NCI-H146 (cell line): ENCODE measurements at places on chromosomes 6 and 20.

DNA sequence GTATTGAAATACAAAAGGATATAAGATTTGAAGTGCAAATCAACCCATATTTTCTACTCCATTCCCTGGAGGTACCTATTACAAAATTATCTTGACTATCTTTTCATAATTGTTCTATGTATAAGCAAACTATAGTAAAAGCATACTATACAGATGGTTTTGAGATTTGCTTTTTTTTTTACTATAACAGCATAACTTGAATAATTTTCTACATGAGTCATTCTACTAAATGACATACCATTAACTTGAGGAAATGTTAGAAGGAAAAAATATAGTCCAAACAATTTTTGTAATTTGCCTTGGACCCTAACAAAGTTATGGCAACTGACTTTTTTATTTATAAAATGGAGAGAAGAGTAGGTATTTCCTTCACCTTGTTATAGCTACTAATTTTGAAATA lies 472.7 kb downstream of the PKHD1 start:
- DNase-seq: no peak

DNA sequence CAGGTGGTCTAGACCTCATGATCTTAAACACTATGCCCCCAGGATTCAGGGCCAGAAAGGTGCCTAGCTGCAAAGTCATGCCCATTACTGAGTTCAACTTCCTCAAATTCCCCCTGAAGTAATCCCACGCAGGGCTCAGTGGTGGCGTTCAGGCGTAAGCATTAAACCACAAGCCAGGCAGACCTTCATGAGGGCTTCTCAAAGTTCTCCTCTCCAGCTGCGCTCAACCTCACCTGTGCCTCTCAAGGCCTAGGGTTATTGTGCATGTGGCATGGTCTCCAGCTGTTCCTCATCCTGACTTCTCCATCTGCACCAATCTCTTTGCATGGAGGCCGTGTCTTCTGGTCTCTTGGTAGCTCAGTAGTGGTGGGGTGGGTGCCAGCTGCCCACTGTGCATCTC lies 113.6 kb downstream of the TSHZ2 start:
- DNase-seq: no peak

- no peak for DNase-seq
Measured at GRCh38 chr6:6287415-6287814, 33.0 kb downstream of the F13A1 start.

DNA sequence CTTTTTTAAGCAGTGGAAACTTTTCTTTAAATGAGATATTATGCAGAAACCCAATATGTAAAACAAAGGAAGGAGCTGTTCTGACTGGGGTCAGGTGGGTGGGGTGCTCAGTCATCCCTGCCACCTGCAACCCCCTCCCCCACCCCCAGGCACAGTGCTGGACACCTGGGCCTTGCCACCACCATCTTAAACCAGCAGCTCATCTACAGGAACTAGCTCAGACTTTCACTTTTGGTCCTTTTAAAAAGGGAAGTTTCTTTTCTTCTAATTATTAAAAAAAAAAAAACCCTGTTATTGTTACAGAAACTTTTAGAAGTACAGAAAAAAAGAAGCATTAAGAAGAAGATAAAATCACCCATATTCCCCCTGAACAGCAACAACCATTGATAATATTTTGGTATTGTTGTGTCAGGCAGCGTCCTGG lies 37.1 kb downstream of the PPP1R16B start:
- DNase-seq: no peak

DNA sequence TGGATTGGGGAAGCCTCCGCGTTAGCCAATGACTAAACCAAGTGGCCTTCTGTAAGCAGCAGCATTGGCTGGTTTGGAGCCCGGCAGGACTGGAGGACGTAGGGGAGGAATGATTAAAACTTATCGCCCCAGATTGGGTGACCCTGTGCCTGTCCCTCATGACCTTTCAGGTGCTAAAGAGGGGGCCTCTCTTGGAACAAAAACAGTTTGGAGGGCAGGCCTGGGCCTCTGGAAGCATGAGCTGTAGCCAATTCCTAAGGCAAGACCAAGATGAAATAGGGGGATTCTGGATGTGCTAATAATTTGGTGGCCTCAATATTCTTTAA lies 1.4 kb downstream of the GMPR start:
- DNase-seq: no peak

- DNase-seq: no peak
Measured at GRCh38 chr6:129866688-129867087, 5.6 kb upstream of the TMEM244 start.

GRCh38 chr20:33415948-33416347 lies 14.6 kb upstream of the CDK5RAP1 start:
- peak; percentile 45 for DNase-seq

GRCh38 chr6:70254784-70255183 lies 48.1 kb downstream of the COL9A1 start:
- no peak for DNase-seq

DNA sequence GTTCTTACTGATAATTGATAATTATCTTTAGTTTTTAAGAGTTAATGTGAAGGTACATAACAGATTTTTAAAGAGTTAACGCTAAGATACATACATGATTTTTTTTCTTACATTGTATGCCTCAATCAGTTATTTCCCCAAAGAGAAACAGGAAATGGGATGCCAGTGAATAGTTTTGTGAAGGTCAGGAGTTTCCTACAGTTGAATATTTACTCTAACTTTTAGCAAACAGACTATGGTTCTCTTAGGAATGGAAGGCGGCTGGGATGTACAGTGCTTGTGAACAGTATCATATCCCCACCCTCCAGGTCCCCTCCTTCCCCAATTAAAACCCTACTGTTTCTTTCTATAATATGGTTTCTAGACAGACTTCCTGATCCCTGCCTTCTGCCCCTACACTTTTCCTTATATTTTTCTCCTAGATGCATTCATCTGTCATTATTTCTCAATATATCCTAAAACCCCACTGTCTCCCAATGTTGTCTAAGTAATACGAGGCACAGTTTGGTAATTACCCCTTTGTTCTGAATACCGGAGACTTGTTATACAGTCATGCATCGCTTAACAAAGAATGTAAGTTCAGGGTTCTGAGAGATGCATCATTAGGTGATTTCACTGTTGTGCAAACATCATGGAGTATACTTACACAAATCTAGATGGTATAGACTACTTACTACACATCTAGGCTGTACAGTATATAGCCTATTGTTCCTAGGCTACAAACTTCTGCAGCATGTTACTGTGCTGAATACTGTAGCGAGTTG lies 29.2 kb downstream of the SLC35A1 start:
- DNase-seq: no peak

DNA sequence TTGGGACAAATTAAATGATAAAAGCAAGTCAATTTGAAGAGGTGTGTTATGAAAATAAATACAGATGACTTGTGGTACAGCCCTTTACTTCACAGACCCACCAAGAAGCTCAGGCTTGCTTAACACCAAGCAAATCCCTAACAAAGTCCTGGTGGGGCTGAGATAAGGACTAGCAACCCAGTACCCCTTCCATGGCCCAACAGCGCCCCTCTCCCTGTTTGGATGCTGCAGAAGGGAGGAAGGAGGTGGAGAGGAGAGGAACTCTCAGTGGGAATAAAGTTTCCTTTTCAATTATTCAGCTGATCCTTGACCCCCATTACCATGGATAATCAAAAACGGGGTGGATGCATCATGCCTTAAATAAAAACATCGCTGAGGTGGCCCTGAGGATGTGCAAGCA lies 4.5 kb upstream of the ZNF831 start:
- no peak for DNase-seq

- no peak for DNase-seq
Measured at GRCh38 chr6:124772733-124773319, 189.4 kb upstream of the RNF217 start.

GRCh38 chr6:7238900-7239589 lies 74.0 kb downstream of the SSR1 start:
- peak; percentile 91 for DNase-seq

GRCh38 chr6:158266131-158266530 lies 46.1 kb upstream of the TULP4 start:
- no peak for DNase-seq

GRCh38 chr20:13443690-13444089 lies 195.0 kb downstream of the TASP1 start:
- no peak for DNase-seq
